ENCODE measurements at places on chromosomes 6 and 20.

DNA sequence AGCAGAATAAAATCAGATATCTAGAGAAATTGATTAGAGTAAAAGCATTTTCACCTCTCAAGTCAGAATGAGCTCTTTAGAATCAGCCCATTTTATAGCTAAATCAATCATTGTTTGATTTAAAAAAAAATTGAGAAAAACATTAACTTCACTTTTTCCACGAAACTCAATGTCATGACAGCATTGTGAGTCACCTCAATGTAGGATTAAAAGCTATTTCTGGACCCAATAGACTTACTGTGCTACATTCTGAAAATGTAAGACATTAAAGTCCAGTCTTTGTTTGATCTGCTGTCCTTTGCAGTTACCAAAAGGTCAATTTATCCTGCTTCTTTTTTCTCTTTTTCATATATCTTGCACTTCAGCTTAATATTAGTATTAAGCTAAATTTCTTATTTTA lies 519.4 kb upstream of the ZNF337 start:
- DNase-seq, result no peak

GRCh38 chr6:113686049-113686448 lies 171.1 kb upstream of the MARCKS start:
- DNase-seq, result no peak

GRCh38 chr6:85127168-85127498 lies 322.8 kb upstream of the NT5E start:
- DNase-seq, result no peak

DNA sequence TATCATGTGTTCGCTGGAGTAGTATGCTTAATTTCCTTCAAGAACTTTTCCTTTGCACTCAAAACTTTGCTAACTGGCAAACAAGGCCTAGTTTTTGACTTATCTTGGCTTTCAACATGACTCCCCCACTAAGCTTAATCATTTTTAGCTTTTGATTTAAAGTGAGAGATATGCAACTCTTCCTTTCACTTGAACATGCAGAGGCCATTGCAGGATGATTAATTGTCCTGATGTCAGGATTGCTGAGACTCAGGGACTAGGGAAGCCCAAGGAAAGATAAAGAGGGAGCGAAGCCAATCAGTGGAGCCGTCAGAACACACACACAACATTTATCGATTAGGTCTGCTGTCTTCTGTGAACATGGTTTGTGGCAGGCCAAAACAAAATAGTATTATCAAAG lies 491.4 kb downstream of the CBLN4 start:
- DNase-seq, result no peak

GRCh38 chr6:30260036-30260504 lies 46.9 kb upstream of the TRIM26 start:
- no peak for DNase-seq

- no peak for DNase-seq
These were observed 15.0 kb downstream of the ESR1 start for GRCh38 chr6:151822252-151823111.

DNA sequence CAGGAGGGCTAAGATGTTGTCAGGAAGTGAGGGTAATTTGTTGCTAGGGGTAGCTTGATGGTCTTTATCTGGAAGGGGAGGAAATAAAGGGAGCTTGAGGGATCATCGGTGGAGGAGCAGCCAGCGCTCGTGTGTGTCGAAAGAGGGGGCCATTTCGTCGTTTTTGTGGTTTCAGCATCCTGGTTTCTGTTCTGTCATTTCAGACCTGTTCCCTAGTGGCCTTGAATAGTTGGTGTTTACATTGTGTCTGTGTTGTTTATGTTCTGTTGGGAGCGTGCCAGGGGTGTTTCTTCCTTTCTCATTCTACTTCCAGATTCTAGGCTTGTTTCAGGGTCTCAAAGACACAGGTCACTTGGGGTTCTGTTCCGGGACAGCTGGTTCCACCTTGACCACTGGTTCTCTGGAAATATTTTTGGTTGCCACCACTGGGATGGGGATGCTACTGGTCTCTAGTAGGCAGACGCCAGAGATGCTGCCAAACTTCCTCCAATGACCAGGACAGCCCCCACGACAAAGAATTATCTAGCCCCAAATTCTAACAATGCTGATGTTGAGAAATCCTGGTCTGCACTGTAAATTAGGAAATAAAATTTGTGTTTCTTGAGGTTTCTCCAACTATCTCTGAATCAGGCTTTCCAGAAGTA lies 113.9 kb upstream of the NAA20 start:
- DNase-seq, result no peak

- DNase-seq, result peak; percentile 23
These were observed 56.6 kb upstream of the SAMHD1 start for GRCh38 chr20:37007898-37008649.

GRCh38 chr6:33700391-33701050 lies 11.0 kb downstream of the UQCC2 start:
- DNase-seq, result no peak
